NCI-H1105 treated with DMSO at 0.1 percent for 48 hours (cell line): ENCODE measurements at places on chromosomes 1 and 21.
A peak's percentile ranks its signal among the peaks of the same experiment; 100 is the strongest.

- no peak for DNase-seq
Observed at GRCh38 chr21:34042735-34043134, 30.6 kb upstream of the MRPS6 start.

- DNase-seq: no peak
Observed at GRCh38 chr1:7485086-7485780, 285.9 kb upstream of the VAMP3 start.

- DNase-seq: no peak
Observed at GRCh38 chr1:245131026-245131393, 23.8 kb upstream of the KIF26B start.

DNA sequence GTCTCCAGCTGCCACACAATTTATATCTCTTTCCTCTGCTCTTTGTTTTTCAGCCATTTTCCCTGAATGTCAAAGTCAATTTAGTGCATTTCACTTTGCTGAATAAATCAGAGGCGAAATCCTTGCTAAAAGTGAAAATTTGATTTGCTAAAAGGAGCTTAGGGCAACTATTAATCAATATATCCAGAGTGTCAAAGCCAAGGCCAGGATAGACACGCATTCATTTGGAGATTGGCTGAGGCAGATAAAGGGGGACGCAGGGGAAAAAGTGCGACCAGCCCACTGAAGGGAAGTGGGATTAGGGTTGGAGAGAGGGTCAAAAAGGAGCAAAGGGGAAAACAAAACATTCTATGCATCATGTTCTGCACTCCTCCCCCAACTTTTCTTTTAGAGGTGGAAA lies 132.4 kb upstream of the USH2A start:
- no peak for DNase-seq

GRCh38 chr1:212816567-212817278 lies 25.0 kb downstream of the TATDN3 start:
- no peak for DNase-seq

DNA sequence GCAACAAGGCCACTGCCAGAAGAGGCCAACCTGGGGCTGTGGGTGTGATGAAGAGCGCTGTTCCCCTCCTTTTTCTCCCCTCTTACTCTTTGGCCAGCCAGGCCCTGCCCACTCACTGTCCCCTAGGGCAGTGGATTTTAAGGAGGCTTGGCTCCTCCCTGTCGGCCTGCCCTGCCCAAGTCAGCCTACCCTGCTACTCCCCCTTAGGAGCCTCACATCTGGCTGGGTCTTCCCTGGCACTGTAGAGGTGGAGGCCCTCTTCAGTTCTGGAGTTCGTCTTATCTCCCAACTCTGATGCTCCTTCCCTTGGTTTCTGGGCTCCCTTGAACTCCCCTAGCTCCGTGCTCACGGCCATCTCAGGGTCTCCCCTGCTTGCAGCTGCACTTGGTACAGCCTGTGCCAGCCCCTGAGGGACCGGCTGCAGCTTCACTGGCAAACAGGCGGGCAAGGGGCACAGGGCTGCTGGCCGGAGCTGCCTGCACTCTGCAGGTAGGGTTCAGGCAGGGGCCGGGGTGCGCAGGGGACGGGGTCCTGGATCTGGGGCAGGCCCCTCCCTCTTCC lies 4.0 kb downstream of the AMPD2 start:
- DNase-seq: no peak

DNA sequence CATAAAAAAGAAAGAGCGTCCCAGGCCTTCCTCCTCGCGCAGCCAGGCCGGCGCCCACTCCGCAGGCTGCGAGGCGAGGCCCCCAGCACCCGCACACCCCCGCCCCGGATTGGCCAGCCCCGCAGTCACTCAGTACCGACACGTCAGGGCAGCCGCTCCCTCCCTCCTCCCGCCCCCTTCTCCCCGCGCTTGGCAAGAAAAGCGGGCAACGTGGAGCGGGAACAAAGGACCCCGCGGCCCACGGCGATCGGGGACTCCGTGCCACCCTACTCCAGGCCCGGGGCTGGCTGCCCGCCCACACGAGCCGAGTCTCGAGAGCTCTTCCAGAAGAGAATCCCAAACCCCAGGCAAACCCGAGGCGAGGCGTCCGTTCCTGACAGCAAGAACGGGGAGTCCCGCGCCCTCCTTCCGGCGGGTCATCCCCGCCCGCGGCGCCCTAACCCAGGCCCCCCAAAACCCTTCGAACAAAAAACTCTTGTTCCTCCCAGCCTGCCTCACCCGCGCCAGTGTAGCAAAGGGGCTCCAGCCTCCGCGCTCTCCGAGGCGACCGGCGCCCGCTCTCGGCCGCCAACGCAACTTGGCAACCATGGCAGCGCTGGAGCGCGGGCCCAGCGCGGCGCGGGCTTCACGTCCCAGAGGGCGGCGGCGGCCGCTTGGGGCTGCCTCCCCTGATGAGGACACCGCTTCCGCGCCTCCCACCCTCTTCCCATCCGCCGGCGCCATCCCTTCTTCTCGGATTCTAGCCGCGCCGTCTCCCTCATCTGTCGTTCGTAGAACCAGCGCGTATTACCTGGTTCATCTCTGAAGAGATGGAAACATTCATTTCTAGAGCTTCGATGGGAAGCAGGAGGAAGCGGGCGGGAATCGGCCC lies 645 bp downstream of the IVNS1ABP start:
- peak; percentile 78 for DNase-seq

DNA sequence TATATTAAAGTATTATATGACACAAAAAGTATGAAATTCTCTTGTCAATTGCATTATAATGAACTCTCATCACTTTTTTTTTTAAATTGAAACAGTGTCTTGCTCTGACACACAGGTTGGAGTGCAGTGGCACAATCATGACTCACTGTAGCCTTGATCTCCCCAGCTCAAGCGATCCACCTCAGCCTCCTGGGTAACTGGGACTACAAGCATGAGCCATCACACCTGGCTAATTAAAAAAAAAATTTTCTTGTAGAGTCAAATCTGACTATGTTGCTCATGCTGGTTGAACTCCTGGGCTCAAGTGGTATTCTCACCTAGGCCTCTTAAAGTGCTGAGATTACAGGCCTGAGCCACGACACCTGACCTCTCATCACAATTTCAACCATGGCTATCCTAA lies 259.3 kb downstream of the S1PR1 start:
- DNase-seq: no peak

DNA sequence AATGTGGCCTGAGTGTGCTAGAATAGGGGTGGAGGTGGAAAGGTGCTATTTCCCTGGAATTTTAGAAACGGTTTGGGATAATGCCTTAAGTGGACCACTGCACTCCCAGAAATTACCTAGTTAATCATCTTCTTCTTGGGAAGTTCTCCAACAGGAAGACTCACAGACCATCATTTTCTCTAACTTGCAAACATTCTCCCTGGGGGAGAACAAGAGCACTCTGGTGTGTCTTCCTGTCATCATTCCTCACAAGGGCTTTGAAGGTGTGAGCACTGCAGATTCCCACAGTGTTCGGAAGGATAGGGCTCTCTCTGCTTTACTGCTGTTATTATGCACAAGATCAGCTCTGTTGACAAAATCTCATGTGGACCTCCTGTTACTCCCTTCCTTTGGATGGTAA lies 54.9 kb upstream of the TSPAN2 start:
- no peak for DNase-seq

DNA sequence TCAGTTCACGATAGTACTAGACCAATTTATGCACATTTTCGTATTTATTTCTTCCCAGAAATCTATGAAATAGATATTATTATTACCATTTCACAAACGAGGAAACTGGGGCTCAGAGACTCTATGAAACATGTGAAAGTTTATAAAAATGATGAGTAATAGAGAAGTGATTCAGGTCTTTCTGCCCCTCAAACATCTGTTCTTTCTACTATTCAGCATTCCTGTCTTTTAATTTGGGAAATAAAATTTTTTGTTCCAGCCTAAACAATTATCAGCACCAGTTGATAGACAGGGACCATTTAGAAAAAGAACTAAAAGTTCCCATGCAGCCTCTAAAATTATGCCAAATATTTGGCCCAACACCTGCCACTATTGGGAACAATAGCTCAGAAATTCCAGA lies 585.1 kb downstream of the PTPRC start:
- DNase-seq: no peak

- no peak for DNase-seq
Observed at GRCh38 chr1:2975466-2976179, 45.6 kb upstream of the ACTRT2 start.

DNA sequence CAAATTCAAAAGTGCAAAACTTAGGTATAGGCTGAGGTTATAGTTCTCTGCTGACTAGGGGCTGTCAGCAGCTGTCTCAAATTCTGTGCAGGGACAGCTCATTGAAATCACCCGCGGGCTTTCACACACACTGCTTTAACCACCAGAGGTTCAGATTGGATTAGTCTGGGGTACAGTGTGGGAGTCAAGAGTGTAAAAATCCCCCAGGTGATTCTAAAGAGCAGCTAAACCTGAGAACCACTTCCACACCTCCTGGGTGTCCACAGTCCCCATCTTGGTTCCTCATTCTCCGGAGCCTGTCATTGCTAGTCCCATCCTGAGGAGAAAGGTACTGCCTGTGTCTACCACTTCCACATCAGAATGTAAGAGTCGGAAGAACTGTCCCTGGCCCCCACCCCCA lies 9.9 kb upstream of the TDRD10 start:
- no peak for DNase-seq

DNA sequence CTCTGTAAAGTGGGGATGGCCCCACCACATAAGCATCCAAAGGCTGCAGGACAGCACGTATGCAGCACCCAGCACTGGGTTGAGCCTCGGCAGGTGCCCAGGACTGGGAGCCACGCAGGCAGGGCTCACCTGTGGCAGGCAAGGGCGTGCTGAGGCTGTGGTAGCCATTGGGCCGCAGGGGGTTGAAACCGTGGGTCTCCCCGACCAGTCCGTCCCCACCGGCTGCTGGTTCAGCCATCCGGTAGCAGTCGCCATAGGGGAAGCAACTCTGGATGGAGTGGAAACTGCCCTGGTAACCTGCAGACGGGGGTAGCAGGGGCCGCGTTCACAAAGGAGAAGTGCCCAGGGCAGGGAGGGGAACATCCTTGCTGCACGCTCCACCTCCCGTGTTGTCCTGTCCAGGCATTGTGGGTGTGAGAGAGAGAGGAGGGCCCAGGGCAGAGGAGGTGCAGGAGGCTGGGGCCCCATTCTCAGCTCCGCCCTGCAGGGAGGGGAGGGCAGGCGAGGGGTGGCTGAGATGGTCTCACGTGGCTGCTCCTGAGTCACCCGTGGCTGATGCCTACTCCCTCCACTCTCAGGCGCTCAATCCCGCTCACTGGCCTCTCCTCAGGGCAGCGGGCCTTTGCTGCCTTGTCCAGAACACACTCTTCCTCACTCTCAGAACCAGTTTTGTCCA lies 49.9 kb downstream of the DMRTB1 start:
- no peak for DNase-seq

DNA sequence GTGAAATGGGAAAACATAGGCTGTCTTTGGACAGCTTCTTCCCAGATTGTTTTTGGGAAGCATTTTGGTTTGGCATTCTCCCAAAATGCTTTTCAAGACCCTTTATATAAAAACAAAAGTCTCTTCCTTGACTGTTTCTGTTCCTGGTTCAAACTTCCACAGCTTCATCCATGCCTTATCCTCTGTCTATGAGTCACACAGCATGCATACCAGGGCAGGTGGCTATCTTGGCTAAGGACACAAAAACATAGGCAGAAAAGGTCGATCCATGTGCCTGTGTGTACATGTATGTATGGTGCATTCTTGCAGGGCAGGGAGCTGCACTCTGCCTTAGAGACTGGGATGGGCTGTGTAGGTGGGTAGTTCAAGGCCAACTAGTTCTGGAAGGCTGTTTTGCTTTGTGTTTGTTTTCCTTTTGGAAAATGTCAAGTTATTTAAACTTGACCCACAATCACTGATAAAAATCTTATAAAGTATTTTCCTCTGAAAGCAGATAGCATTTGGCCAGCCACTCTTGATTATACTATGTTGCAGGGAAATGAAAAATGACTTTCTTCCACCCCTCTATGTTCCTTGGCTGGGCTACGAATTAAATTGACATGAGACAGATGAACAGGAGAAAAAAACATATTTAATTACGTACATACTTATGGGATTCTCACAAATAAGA lies 437.0 kb downstream of the SIPA1L2 start:
- DNase-seq: no peak

GRCh38 chr1:33015216-33015615 lies 21.5 kb downstream of the AK2 start:
- DNase-seq: no peak
